ENCODE measurements at places on chromosomes 11 and 22.

- peak; percentile 36 for DNase-seq
Observed at GRCh38 chr22:41833369-41834004, 582 bp downstream of the SREBF2 start.

DNA sequence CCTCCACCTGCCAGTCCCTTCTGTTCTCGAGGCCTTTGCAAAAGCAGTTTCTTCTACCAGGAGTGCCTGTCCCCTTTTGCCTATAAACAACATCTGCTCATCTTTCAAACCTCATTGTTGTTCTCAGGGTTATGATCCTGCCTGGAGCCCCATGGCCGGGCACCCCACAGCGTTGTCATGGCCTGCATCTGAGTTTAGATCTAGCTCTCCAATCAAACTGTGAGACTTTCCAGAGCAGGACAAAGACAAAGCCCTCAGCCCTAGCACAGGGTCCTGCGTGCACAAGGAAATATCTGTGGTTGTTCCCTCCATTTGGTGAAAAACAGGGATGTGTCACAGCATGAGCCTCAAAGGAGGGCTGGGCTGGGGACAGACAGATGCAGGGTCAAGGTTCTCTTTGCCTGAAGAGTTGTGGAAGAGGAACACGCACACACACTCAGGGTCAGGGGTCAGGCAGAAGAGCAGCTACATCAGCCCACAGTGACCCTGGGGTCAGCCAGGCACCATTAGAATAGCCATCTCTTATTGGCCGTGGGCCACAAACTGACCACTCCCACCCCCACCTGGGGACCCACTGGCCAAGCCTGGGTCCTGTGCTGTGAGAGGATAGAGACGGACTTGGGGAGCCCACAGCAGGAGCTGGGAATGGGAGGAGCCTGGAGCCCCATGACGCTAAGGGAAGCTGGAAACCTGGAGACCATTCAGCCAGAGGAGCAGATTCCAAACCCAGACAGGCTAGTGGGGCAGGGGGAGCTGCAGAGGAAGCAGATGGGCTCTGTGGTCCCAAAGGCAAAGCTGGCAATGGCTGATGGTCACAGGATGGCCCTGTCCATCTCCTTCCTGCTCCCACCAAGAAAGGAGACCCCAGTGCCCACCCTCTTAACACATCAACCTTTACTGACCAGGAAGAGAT is 99.4 kb downstream of the PDE2A start:
- DNase-seq: no peak

- no peak for DNase-seq
Observed at GRCh38 chr22:42766860-42767259, 46.2 kb upstream of the A4GALT start.

GRCh38 chr22:26985206-26985605 is 327.8 kb downstream of the MIAT start:
- DNase-seq: no peak

GRCh38 chr11:80086496-80087055 is 645.7 kb upstream of the TENM4 start:
- no peak for DNase-seq

- DNase-seq: no peak
Observed at GRCh38 chr11:34915136-34916014, 804 bp downstream of the APIP start.

DNA sequence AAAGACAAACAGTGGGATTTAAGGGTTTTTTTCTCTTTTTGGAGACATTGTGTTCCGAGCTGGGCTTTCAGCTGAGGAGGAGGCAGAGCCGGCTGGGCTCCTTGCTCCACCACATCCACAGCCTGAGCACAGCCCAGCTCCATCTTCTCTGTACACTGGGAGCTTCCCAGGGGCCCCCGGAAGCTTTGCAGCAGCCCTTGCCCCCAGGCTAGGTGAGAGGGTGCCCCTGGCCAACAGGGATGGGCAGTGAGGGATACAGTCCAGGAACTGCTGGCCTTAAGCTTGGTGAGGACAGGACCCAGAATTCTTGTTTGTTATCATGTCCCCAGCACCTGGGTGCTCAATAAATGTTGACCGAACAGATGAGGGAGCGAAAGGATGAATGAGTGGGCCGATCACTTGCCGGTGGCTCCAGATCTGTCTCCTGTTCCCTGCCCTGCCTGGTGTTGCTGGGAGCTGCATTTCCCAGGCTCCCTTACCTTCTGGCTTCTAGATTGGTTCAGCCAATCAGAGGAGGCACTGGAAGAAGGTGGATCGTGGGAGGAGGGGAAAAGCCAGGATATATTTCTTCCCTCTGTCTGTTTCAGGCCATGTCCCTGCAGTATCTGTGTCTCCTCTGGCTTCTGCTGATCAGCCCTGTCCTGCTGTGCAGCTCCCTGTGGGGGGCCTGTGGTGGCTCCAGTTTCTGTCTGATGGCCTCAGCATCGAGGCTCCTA is 26.5 kb upstream of the NECTIN1 start:
- DNase-seq: no peak

DNA sequence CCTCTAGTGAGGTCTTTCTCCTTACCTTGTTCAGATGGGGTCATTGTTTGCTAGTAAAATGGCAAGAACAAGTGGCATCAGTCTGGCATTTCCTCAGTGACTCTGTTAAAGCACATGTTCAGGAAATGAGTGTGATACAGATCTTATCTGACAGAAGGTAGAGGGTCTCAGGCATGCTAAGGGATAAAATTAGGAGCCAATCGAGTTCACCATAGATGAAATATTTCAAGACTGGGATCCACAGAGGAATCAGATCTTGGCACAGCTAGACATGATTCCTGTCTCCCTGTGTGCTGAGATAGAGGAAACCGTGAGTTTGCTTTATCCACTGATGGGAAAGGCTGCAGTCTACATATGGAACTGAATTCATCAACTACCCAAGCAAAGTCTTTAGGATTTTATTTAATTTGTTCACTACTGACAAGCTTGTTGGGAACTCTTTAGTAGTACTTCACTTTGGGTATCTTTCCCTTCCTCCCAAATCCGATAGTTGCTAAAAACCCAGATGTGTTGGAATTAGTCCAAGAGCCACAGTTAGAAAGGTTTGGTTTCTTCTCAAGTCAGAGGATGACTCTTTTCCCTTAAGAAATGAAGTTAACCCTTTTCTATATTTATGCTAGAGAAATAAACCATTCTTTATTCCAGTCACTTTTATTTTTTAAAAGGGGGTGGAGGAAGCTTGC is 18.4 kb downstream of the FAM118B start:
- no peak for DNase-seq

DNA sequence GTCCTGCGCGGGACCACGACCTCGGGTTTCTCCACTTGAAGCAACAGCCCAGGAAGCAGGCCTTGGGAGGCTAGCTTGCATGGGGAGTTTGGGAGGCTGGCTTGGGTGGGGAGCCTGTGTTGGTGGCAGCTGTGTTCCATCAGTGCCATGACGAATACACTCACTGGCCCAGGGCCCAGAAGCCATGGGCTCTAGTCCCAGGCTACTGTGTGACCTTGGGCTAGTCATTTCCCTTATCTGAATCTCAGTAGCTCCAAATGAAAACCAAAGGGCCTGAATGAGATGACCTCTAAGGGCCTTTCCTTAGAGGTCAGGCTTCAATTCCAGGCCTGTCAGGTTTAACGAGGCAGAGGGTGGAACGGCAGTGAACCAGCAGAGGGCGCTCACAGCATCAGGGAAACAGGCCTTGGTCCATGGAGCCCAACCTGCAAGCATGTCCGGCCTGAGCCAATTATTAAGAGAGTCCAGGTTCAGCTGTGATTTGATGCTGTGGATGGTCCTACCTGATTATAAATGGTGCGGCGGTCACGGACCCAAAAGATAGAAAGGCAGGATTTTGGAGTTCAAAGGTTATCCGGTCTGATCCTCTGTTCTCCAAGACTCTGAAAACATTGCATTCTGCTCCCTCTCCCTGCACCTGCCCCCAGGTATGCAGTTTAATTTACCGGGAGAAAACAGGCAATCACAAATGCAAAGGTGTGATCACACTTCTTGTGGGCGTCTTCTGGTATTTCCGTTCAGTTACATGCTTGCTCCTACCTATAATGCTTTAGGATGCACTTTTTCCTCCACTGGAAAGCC is 15.9 kb downstream of the PTPN5 start:
- peak; percentile 34 for DNase-seq

GRCh38 chr11:109236696-109237095 is 185.3 kb upstream of the C11orf87 start:
- no peak for DNase-seq

DNA sequence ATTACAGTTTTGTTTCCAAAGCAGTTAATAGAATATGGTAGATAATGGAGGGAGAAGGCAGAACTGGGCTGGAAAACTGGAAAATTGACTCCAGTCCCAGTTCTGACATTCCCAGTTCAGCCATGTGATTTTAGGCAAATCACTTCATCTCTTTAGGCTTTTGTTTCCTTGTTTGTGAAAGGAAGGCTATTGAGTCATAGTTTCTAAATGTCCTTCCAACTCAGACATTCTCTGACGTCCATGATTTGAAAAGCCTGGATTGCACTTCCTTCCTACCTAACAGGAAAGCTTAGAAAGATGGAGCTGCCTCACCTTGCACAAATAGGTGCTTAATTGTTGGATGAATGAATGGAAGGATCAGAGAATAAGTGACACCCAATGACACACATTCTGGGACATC is 19.8 kb upstream of the GALNT18 start:
- no peak for DNase-seq

DNA sequence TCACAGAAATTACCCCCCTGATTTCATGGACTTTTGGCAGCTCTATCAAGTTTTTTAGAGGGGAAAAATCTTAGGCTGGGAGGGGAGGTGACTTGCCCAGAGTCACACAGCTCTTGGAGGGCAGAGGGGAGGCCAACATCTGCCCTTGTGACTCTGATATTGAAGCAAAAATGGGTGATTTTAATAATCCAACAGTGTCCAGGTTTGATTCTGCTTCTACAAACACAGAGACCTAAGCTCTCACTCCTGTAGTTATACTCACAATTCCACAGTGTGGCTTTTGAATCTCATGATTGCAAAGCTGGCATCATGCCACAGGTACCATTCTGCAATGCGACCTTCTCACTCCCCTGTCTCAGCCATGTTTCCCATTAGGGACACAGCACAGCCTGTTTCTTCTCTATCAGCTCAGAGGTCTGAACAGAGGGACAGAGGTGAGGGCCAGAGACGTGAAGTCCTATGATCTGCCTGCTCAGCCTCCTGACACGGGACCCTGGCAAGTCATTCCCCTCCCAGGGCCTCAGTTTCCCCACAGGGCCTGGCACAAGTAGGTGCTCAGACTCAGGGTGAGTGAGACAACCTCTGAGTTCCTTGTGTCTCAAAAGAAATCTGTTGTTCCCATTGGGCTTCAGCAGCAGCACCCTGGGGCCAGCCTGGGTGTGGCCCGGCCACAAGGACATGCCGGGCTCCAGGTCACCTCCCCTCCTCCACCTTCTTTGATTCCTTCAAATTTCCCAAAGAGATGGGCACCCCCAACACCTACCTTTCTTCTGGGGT is 766 bp downstream of the APOL2 start:
- DNase-seq: no peak

- peak; percentile 34 for DNase-seq
Observed at GRCh38 chr11:9748361-9748970, 84.6 kb downstream of the SWAP70 start.

GRCh38 chr11:2778630-2779498 is 79.1 kb upstream of the KCNQ1OT1 start:
- no peak for DNase-seq

DNA sequence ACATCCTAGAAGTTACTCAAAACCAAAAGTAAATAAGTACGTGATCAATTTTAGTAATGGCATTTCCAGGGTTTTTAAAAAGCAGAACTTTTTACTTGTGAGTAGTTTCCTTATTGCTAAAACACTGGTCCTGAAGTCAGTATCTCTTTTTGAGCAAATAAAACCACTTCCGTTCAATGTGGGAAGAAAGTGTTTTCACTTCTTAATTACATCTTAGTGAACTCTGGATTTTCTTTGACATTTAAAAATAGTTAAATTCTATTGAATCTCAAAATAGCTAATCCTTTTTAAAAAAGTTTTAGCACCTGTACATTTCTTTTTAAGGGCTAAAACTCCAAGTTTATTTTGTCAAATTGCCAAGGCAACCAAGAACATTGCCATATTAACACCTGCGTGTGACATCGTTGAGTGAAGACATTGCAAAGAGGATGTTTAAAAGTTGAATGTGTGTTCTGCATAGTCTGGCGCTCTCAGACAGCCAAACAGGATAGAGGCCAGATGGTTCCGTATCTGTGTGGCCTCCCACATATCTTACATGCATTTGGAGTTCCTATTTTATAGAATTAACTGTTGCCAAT is 17.2 kb upstream of the OR5B21 start:
- no peak for DNase-seq

Data from stimulated activated CD4-positive, alpha-beta T cell treated with anti-CD3 and anti-CD28 coated beads, Interleukin-1b, Interleukin-23, amount 100 ng/mL, for 4 hours (primary cell).